ENCODE measurements at places on chromosomes 4 and X.
A peak's percentile ranks its signal among the peaks of the same experiment; 100 is the strongest.

GRCh38 chrX:154487518-154488290 is 1.3 kb upstream of the UBL4A start:
- DNase-seq = no peak

DNA sequence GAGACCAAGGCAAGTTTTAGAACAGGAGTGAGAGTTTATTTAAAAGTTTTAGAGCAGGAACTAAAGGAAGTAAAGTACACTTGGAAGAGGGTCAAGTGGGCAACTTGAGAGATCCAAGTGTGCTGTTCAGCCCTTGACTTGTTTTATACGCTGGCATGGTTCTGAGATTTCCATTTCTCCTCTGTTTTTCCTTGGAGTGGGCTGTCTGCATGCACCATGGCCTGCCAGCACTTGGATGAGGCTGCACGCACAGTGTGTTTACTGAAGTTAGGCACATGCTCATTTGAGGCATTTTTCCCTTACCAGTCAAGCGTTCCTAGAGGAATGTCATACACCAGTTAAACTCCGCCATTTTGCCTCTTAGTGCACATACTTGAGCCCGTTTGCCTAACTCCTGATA is 8.7 kb upstream of the ZNF674 start:
- no peak for DNase-seq

GRCh38 chr4:149026696-149027095 is 584.5 kb upstream of the NR3C2 start:
- DNase-seq = no peak

DNA sequence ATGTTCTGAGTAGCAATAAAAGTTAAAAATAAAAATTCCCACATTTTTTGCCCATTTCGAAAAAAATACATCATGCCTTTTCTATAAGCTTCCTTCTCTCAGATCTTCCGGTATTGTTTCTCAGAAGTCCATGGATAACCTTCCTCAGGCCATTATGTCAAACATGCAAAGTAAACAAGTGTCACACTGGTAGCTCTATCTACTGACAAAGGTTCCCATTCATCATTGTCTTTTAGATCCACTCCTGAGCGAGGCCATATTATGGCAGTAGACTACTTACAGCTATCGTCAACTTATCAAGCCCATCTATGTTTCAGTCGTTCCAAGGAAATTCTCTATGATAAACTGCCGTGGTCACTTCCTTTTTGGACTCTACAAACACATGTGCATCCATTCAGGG is 1068.2 kb downstream of the GLUD2 start:
- no peak for DNase-seq

DNA sequence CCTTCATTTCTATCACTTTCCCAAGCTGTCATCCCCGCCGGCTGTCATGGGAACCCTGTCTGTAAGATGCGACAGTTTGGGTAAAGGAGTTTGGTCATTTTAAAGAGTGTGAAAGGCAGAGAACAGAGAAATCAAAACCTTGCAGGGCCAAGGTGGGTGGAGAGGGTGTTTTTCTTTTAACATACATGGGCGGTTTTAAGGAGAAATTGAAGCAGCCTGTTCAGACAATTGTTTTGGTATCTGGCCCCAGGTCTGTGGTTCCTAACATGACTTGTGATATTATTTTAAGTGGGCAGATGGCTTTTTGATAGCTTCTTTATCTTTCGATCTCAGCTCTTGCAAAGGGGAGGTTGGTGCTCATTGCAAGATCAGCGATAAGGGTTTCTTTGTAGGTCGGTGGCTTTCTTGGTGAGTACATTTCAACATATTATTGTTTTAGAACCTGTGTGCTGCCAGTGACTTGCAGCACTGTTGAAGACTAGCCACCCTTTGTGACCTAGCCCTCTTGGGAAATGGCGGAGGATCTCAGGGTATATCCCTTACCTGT is 3.7 kb downstream of the PPP1R3F start:
- no peak for DNase-seq

DNA sequence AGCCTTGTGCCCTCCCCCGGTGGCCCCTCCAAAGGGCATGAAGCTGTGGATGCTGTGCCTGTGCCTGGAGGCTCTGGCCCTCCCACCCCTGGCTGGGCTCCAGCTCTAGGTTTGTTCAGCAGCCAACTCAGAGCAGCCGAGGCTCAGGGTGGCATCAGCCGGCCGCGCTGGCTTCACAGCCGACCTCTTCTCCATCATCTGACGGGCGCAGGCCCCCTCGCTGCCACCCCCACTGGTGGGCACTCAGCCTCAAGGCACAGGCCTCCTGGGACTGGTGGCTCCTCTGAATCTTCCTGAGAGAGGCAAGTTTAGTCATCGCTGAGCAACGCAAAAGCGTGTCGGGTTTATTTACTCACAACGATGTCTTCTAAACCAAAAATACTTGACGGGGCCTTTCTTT is 46.0 kb downstream of the PCGF3 start:
- DNase-seq = no peak

DNA sequence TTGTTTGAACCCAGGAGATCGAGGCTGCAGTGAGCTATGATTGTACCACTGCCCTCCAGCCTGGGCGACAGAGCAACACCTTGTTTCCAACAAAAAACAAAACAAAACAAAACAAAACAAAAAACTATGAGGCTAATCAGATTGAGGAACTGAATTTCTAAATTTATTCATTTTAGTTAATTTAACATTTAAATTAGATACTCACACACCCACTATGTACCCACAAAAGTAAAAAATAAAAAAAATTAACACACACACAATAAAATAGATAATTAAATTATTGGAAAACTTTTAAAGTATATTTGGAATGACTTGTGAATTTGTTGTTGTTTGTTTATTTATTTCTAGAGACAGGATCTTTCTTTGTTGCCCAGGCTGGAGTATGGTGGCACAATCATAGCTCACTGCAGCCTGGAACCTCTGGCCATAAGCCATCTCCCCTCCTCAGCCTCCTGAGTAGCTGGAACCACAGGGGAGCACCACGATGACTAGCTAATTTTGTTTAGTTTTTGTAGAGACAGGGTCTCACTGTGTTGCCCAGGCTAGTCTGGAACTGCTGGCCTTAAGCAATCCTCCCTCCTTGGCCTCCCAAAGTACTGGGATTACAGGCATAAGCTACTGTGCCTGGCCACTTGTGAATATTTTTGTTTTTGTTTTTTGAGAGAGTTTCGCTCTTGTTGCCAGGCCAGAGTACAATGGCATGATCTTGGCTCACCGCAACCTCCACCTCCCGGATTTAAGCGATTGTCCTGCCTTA is 9.8 kb upstream of the ZNF157 start:
- no peak for DNase-seq

DNA sequence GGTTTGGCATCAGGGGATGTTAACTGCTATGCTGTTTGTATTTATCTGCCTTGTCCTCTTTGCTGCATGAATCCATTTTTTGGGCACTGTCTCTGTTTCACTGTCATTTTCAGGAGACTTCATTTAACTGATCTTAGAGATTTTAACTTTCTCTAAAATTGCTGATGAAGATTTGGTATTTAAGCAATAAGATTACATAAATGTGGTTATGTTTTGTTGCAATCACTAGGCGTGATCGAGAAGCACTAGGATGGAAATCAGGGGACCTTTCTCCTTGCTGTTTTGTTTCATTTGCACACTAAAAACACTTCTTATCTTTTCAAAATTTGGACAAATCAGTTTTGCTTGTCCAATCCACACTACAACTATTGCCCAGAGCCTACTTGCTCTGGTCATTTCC is 15.4 kb downstream of the CXCL2 start:
- DNase-seq = no peak

DNA sequence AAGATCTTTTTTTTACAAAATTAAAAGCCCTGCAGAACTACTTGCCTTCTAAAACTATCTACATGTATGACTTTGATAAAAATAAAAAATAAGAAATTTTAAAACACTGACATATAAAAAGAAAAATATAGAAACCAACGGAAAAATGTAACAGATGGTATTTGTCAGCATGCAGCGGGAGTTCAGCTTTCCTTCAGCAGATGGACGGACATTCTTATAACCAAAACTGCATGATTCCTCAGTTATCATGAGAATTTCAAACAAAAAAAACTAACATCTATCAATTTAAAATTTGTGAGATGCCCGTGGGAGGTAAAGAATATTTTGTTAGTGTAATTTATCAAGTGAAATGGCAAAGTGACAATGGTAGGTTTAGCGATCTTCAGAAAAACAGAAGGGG is 23.2 kb downstream of the RWDD4 start:
- DNase-seq = no peak

- no peak for DNase-seq
Measured at GRCh38 chrX:153571534-153571908, 27.4 kb downstream of the CCNQ start.

DNA sequence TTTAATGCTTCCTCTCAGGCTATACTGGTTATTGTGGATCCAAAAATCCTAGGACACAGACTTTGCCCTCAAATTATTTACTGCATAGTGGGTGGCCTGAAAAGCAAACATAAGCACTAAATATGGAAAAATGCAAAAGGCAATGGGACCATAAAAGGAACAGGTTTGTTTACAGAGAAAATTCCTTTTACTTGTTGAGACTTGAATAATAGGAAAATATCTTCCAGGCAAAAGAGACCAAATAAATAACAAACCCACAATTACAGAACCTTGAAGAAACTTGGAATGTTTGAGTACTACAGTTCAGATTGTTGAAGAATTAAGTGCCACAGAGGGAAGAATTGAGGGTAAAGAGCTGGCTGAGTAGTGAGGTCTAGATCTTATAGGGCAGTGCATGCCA is 711.0 kb downstream of the C4orf33 start:
- no peak for DNase-seq

GRCh38 chrX:95764972-95765451 is 919.6 kb upstream of the DIAPH2 start:
- DNase-seq = peak; percentile 4

Measured in bone marrow (tissue), 2 donors.